Breast epithelium (tissue), 4 donors: ENCODE measurements at places on chromosomes 3 and 15.

- no peak for DNase-seq
Measured at GRCh38 chr3:38151667-38152265, 13.3 kb downstream of the MYD88 start.

DNA sequence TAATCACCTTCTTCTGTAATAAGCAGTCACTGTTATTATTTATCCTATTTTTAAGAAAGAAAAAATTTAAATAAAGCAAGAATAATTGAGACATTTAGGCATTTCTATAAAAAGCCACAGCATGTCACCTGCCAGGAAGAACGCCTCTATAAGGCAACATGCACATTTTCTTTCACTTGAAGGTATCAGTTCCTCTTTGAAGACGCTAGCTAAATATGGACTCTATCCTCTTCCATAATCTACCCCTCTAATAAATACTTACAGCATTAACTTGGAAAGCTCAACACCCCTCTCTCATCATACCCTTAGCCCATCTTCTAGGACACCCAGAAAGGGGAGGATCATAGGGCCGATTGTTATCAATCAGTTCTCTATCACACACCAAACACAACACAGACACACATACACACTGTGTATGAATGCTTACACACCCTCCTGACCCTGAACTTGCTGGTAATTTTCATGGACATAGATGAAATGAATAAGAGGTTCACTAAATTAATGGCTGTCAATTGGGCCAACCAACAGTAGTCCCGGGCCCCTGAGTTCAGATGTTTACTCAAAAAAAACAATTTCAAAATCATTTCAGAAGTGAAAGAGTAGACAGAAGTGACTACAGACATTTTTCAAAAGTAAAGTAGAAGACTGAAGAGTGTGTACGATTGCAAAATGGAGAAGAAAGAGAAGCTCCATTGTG, 102.5 kb downstream of the ZMAT3 start:
- no peak for DNase-seq

- DNase-seq = no peak
Measured at GRCh38 chr3:107680698-107681097, 157.9 kb downstream of the BBX start.

DNA sequence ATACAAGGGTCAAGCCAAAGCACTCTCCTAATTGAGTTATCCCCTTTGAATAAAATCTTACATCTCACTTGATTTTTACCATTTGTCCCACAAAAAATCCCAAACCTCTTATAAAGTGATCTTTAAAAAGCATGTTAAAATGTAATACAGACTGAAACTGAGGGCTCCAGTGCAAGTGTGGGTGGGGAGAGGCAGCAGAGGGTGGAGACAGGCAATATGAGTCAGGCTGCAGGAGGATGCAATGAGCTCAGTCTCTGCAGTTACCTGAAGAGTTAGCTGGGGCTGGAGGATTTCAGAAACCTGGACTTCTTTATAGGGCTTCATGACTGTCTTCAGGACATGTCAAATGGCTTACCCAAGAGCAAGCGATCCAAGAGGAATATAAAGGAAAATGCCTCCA, 14.2 kb upstream of the COLQ start:
- DNase-seq = no peak

DNA sequence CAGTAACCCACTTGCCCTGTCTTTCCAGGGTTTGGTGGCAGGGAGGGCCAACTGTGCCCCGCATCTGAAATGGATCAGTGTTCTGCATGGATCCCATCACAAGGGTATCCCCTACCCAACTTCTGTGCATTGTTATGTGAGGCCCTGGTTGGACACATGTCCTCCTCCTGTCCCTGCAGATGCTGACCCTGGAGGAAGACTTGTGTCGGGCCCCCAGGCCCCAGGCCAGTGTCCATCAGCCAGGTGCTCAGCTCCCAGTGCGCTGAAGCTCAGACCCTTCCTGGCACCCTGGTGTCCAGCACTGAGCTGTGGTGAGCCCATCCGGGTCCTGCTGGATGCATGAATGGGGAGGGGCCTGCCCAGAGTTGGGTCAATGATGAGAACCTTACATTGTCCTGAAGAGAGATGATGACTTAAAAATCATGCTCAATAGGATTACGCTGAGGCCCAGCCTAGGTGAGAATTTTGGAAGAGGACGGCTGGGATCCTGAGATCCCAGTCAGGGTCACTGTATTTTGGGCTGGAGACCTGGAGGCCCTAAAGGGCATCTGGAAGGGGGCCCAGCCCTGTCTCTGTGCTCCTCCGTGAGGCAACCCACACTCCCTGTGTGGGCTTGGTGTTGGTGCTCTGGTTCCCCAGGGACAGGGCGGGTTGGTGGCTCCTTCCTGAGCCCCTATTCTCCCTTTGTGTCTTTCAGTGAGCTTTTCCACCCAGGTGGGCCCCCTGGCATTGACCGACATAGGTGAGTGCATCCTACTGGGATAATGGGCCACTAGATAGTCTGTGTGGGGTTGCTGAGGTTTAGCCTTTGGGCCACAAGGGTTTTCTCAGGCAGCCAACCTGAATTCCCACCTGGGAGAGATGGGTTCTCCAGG, 199.1 kb downstream of the UBE3A start:
- peak; percentile 42 for DNase-seq

- DNase-seq = no peak
Measured at GRCh38 chr3:188353426-188353825, 199.5 kb downstream of the LPP start.

DNA sequence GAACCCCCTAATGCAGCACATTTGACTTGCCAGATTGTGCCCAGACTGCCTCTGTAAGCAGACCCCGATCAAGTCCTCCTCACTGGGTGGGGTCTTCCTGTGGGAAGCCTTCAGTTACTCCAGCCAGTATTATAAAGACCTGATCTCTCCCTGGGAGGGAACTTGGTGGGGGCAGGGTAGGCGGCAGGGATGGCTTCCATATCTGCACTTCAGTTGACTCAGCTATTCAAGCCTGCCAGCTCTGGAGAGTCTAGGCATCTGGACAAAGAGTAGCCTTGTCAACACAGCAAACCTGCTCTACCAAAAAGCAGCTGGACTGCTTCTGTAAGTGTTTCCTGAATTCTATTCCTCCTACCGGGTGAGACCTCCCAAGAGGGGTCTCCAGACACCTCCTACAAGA, 21.0 kb upstream of the SLC25A38 start:
- DNase-seq = no peak

DNA sequence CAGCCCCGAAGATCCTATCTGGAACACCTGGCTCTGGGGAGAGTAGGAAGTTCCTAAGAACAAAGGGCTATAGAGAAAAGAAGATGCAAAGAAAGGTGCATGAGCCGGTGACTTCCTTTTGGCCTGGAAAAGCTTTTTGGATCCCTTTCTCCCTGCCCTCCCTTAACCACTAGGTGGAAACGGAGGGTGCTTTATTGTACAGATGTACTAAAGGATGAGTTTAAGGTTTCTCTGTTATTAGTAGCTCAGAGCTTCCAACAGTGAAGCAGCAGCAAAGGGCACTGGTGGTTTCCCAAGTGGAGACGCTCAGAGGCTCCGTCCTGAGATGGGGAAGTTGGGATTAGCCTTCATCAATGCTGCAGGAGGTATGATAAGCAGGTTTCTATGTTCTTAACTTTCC, 5.9 kb upstream of the ADGRG7 start:
- DNase-seq = no peak

GRCh38 chr15:33859992-33860545, 108.2 kb upstream of the CHRM5 start:
- no peak for DNase-seq

DNA sequence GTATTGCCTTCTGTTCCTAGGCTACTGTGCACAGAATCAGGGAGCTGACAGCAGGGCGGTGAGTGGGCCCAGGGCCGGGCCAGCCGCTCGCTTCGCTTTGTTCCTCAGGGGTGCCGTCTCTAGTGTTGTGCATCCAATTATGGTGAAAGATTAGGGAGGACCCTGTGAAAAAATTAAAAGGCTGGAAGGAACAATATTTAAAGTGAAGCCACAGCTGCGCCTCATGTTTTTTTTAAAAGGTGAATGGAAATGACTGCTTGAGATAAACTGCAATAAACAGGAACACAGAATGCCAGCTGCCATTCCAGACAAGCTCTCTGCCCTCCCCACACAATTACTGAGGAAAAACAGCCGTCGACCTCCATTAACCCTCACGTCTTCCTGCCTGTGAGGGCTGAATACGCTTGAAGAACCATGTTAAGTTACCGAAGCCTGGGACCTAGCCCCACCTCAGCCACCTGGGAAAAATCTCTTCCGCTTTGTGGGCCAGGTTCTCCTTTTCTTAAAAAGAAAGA, 132.0 kb upstream of the IL12A start:
- no peak for DNase-seq

GRCh38 chr15:92365084-92365483, 28.6 kb upstream of the ST8SIA2 start:
- no peak for DNase-seq
